Breast epithelium (tissue), 4 donors: ENCODE measurements at places on chromosomes 3 and 15. TPM values are rescaled to one million over a fixed set of nuclear protein-coding genes. Genes with fewer than 3 reads are reported as not detected.

GRCh38 chr3:187520027-187520945, 149.9 kb downstream of the SST start:
- no peaks in the 10 kb centered on the region for H3K36me3 ChIP-seq
- no peaks in the 10 kb centered on the region for H3K27me3 ChIP-seq
- H3K27ac ChIP-seq: peak overlapping the region; percentile 7
- no peak for DNase-seq
- no peaks in the 10 kb centered on the region for H3K4me1 ChIP-seq

GRCh38 chr3:117393119-117393518, 683.5 kb downstream of the TUSC7 start:
- no peak for DNase-seq
- no peaks in the 10 kb centered on the region for H3K4me1 ChIP-seq
- H3K27ac ChIP-seq: no peak overlapping the region
- no peaks in the 10 kb centered on the region for H3K36me3 ChIP-seq

Gene ARL14
- not detected for total RNA-seq

DNA sequence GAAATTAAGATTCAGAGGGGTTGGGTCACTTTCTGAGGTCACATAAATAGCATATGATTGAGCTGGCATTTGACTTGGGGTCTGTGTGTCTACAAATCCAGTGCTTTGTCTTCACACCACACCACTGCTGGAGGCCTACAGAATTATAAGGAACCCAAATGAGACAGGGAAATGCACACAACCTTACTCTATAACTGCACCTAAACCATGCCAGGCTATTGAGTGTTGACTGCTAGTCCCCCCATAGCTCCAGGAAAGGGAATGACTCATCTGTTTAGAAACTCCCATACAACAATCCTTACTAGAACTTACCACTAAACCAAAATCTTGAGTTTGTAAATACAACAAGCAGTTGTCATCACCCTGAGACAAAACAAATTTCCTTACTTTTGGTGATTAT, 16.9 kb upstream of the TSC22D2 start:
- no peaks in the 10 kb centered on the region for H3K36me3 ChIP-seq
- no peak overlapping the region for H3K4me3 ChIP-seq
- H3K4me1 ChIP-seq: no peaks in the 10 kb centered on the region
- H3K27me3 ChIP-seq: no peaks in the 10 kb centered on the region

DNA sequence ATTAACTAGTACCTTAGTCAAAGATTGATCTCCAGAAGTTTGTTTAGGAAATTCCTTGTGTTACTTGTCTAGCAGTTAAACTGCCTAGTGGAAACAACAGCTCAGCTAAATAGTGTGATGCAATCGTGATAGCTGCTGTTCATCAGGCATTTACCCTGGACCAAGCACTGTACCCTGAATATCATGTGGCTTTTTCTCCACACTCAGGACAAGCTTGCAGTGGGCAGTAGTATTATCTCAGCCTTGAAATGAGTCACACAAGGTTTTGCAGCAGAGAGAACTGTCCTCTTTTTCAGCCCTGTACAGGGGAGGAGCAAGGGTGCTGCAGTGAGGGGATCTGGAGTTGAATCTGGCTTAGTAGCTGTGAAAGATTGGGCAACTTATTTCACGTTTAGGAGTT, 208.4 kb downstream of the TP63 start:
- H3K4me1 ChIP-seq: no peaks in the 10 kb centered on the region
- H3K27ac ChIP-seq: peak overlapping the region; percentile 16
- H3K36me3 ChIP-seq: no peaks in the 10 kb centered on the region
- DNase-seq: no peak

DNA sequence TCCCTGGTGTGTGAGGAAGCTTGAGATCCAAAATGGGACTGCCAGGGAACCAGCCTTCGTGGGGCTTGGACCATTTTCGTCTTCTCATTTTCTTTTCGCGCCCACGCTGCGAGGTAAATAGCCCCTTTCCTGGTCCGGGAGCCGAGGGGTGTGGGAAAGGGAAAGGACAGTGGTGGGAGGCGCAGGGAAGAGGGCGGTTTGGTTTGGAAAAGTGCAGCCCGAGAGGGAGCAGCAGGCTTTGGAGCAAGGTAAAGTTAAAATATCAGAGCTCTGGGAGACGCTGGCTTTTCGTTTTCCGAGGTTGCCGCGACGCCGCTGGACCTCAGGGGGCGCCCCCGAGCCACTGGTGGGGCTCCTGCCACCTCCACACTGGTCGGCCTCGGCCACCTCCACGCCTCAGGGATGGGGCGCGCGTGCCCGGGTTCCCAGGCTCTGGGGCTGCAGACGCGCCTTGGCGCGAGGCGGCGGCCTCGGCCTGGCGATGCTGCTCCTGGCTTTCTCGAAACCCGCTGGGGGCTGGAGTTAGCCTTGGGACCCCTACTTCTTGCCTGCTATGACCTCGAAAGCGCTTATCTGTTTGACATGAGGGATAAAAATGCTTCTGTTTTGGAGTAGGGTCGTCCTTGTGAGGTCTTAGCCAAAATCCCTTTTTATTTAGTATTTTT, 3.2 kb downstream of the PTPRG start:
- no peaks in the 10 kb centered on the region for H3K4me1 ChIP-seq
- peak overlapping the region; percentile 91 for H3K27ac ChIP-seq
- peak; percentile 61 for DNase-seq
- no peaks in the 10 kb centered on the region for H3K36me3 ChIP-seq

Gene HDC
- not detected for total RNA-seq

Gene FOXL2NB
- 0.33 TPM for total RNA-seq

GRCh38 chr3:183731611-183732010, 34.0 kb downstream of the YEATS2 start:
- no peak overlapping the region for H3K4me3 ChIP-seq
- no peaks in the 10 kb centered on the region for H3K36me3 ChIP-seq
- no peaks in the 10 kb centered on the region for H3K27me3 ChIP-seq
- H3K27ac ChIP-seq: no peak overlapping the region

- no peak for DNase-seq
- no peaks in the 10 kb centered on the region for H3K4me1 ChIP-seq
- H3K4me3 ChIP-seq: no peak overlapping the region
- H3K36me3 ChIP-seq: no peaks in the 10 kb centered on the region
- no peaks in the 10 kb centered on the region for H3K27me3 ChIP-seq
- H3K27ac ChIP-seq: no peak overlapping the region
Measured at GRCh38 chr15:83650831-83651230, 3.1 kb upstream of the ADAMTSL3 start.

Gene POLQ
- total RNA-seq: 0.64 TPM

GRCh38 chr3:21041621-21042020, 709.4 kb downstream of the ZNF385D start:
- no peaks in the 10 kb centered on the region for H3K27me3 ChIP-seq
- no peak overlapping the region for H3K4me3 ChIP-seq
- H3K36me3 ChIP-seq: no peaks in the 10 kb centered on the region
- no peak for DNase-seq

DNA sequence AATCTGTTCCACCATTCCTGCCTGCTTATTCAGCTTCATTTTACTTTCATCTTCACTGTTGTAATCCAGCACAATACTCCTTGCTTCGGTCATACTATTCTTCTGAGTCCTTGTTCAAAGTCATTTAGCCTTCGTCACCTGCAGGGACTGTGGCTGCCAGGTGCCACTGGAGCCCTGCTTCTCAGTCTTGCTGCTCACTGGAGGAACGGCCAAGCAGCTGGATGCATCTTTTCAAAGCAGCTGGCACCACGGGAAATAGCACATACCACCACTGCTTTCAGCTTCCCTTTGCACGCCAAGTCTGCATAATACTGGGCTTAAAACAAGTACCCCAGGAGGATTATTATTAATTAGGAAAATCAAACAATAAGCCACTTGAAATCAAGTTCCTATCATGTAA, 287.6 kb downstream of the BCHE start:
- no peak overlapping the region for H3K27ac ChIP-seq
- no peaks in the 10 kb centered on the region for H3K27me3 ChIP-seq
- no peaks in the 10 kb centered on the region for H3K36me3 ChIP-seq
- no peak for DNase-seq
- H3K4me3 ChIP-seq: no peak overlapping the region
